Activated naive CD8-positive, alpha-beta T cell treated with anti-CD3 and anti-CD28 coated beads for 36 hours (primary cell): ENCODE measurements at places on chromosomes 5 and 9.

GRCh38 chr5:42593591-42593990 lies 163.0 kb upstream of the CCDC152 start:
- DNase-seq, result no peak

- no peak for DNase-seq
These were observed 171.1 kb upstream of the TLX3 start for GRCh38 chr5:171137768-171138525.

DNA sequence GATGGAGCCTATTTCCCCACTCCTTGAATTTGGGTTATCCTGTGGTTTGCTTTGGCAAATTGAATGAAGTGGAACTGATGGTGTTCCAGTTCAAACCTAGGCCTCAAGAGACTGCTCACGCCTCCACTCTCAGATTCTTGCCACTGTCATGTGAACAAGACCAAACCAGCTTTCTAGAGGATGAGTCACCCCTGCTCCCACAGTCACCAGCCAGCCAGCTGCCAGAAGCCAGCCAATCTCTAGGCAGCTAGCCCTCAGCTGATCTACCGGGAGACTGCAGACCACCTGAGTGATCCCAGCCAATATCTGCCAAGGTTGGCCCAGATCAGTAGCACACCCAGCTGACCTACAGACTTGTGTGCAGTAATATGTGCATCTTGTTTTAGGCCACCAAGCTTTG lies 300.6 kb downstream of the TMEM38B start:
- peak; percentile 8 for DNase-seq

- DNase-seq, result no peak
These were observed 71.0 kb upstream of the SLC1A3 start for GRCh38 chr5:36535378-36535777.

- DNase-seq, result no peak
These were observed 265.1 kb upstream of the TAS2R1 start for GRCh38 chr5:9895302-9895645.

- DNase-seq, result no peak
These were observed 52.3 kb downstream of the NLN start for GRCh38 chr5:65774346-65774745.

DNA sequence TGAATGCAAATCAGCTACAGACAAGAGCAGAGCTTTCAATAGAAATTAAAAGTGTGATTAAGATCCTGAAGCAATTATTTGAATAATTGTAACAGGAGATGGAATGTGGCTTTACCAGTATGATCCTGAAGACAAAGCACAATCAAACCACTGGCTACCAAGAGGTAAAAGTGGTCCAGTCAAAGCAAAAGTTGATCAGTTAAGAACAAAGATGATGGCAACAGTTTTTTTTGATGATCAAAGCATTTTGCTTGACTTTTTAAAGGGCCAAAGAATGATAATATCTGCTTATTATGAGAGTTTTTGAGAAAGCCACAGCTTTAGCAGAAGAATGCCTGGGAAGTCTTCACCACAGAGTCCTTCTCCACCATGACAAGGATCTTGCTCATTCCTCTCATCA lies 409.2 kb downstream of the CSNK1G3 start:
- DNase-seq, result no peak

- DNase-seq, result no peak
These were observed 92.4 kb downstream of the FAM170A start for GRCh38 chr5:119721775-119722174.

DNA sequence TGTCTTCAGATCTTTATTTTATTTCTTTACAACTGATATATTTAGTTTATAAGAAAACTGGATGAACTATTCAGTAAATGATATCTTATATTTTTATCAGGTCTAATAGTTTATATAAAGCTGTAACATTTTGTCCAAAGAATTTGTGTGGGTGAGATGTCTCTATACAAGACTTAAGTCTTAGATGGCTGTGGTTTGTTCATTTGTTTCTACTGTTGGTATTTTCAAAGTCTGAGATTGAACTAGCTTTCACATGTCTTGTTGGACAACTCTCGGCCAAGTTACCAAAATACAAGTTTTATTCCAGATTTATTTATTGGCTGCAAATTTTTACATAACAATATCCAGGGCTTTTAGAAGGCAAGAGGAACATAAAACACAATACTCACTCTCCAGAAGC lies 286.0 kb downstream of the NR2F1-AS1 start:
- DNase-seq, result no peak

DNA sequence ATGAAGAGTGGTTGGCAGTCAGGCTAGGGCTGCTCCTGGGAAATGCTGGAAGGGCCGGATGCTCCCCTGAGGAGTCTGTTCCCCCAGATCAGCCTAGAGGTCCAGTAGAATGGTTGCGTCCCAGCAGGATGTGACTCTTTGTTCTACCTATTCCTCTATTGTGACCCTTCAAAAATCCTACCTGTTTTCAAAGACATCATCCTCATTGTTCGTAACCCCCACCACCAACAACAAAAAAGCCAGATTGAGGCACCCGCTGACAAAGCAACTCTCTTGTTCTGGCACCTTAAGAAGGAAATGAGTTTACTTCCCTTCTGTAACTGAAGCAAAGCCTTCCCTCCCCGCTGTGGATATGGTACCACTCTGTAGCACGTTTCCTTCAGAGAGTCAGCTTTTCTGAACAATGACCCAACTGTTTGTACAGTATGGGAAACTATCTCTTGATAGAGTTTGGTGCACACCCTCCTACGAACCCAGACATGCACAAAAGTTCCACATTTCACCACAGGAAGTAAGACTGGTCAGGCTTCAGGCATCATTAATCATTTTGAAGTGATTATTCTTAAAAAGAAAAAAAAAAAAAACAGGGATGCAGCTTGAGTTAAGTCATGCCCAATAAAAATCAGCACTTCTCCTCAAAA lies 207.2 kb downstream of the ENC1 start:
- no peak for DNase-seq

DNA sequence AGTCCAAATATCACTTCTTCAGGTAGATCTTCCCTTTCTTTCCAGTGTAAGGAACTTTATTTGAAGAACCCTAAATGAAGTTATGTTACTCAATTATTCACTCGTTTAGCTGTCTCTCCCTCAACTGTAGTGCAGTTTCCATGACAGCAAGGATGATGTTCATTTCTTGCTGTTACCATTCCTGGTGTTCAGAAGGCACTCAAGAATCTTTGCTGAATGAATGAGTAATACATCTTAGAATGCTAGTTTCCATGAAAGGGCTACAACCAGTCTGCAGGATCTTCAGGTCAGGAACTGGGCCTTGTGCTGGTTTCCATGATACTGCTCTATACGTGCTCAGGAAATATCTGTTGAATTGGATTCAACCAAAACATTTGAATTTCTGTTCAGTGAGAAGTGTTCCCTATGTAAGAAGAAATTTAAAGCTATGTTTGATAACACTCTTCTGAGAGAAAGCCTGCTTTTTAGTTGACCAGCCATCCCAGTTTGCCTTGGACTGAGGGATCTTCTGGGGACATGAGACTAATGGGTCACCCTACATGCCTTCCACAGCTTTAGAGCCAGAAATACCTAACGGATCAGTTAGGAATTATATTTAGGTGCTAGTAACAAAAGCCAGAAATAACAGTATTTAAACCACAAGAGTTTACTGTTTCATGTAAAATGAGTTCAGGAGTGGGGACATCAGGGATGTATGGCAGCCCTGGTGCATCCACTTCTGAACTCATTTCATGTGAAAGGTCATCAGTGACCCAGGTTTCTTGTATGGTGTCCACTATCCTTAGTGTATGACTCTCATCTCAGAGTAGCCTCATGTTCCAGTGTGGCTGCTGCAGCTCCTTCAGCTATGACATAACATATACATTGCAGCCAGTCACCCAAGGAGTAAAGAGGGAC lies 500.1 kb upstream of the SGCD start:
- DNase-seq, result no peak

DNA sequence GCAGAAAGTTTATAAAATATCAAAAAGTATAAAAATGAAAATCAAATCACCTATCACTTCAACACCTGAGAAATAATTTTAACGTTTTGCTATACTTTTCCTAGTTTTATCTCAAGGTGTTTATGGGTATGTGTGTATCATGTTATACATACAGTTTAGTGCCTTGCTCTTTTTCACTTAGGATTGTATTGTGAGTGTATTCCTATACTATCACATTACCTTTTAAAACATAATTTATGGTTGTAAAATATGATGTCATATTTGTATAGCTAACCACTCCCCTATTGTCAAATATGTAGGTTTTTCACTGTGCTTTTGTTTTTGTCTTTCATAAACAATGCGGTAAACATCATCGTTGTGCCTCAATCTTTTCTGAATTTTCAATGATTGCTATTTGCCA lies 479.9 kb downstream of the SPOCK1 start:
- no peak for DNase-seq

- DNase-seq, result no peak
These were observed 28.4 kb downstream of the ERP44 start for GRCh38 chr9:100070104-100071041.

GRCh38 chr9:120306088-120306487 lies 273.9 kb downstream of the CDK5RAP2 start:
- DNase-seq, result no peak

DNA sequence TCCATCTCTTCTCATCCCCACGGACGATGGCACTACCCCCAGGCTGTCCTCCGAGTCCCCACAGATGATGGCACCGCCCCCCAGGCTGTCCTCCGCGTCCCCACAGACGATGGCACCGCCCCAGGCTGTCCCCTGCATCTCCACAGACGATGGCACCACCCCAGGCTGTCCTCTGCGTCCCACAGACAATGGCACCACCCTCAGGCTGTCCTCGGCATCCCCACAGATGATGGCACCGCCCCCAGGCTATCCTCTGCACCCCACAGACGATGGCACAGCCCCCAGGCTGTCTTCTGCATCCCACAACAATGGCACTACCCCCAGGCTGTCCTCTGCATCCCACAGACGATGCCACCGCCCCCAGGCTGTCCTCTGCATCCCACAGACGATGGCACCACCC lies 57.4 kb upstream of the PTCH1 start:
- DNase-seq, result peak; percentile 12

- DNase-seq, result no peak
These were observed 437.4 kb downstream of the ARHGEF28 start for GRCh38 chr5:74063346-74063745.

DNA sequence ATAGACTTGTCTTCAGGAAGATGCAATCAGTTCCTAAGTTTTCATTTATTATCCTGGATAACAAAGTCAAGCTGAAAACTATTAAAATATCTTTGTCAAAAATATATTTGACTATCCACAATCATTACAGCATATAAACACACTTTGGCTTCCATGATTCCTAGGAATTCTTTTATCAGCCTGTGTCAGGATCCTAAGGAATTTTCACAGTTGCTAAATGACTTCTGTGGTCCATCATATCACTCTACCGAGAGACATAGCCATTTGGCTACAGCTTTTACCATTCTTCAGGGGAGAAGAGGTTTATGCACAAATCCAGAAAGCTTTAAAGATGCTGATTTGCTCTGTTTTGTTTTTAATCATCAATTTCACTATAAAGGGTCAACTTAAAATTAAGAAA lies 128.3 kb downstream of the MLLT3 start:
- no peak for DNase-seq

DNA sequence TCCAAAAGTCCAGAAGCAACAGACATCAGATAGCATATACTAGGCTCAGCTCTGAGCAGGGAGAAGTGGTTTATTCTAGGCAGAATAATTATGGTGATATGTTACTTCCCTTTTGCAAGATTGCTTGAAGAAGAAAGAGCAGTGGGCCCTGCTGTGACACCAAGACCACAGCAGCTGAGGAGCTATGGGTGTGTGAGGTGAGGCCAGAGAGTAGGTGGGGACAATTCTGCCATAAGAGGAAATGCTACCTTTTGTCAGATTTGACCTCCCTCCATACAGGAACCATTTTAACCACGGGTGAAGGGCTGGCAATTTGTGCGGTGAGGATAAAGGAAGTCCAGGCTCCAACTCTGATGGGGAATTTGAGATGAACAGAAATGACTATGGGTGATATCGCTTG lies 51.3 kb downstream of the TNFSF15 start:
- no peak for DNase-seq

DNA sequence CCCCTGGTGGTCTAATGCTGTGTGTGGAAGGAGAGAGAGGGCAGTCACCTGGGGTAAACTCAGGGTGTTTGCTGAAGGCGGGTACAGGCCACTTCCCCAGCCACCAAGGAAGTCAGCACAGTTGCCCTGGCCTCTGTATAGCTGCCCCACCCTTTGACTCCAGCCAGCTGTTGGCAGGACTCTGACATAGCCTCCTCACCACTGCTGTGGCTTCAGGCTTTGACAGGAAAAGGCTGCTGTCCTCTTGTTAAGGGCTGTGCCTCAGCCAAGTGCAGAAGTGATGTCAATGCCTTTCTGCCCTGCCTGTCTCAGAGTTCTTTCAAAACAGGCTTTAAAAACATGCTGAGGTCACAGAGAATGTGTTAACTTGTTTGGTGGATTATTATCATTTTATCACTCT lies 487.2 kb upstream of the KLF4 start:
- DNase-seq, result no peak

- DNase-seq, result no peak
These were observed 4.4 kb downstream of the LCN9 start for GRCh38 chr9:135667463-135668001.

DNA sequence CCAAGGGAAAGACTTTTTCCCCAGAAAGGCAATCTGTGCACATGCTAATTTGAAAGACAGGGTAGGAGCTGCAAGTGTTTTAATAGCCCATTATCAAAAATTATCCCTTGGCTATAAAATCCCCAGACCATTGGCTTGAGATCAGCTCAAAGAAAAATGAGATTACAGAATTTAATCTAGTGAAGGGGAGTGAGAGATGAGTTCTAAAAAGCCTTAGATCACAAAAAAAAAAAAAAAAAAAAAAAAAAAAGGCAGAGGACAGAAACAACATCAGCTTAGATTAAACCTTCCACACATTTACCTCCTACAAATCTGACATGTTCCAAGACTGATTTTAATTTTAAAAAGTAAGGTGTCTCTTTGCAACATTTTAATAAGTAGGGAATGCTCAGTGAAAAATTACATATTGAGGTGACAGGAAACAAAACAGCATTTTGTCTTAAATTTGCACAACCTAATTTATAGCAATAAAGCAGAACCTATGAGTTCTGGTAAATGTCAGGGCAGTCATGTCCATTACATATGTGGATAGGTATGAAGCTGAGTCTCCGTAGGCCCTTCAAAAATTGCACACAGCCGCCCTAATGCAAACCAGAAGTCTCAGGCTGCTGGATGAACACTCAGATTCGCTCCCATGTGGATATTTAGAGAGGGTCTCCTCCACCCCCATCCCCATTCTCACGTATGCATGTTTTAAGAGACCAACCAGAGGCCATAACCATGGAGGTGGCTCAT lies 43.4 kb downstream of the NFIB start:
- no peak for DNase-seq

GRCh38 chr9:83419961-83420360 lies 118.2 kb downstream of the FRMD3 start:
- DNase-seq, result no peak

DNA sequence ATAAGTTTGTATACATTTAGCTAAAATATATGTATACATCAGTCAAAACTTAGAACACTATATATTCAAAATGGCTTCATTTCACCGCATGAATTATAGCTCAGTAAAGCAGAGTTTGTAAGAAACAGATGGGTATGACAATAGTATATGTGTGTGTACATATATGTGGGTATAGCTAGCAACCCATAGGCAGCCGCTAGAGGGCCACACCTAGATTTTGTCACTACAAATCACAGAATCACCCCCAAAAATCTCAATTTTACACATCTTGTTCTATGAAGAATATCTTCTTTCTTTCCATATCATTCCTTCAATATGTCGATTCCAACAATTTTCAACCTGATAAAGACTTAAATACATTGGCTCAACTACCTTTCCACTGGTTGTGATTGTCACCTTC lies 357.8 kb upstream of the CCNG1 start:
- DNase-seq, result no peak
